ENCODE measurements at places on chromosomes 11 and 22.
A peak's percentile ranks its signal among the peaks of the same experiment; 100 is the strongest.

DNA sequence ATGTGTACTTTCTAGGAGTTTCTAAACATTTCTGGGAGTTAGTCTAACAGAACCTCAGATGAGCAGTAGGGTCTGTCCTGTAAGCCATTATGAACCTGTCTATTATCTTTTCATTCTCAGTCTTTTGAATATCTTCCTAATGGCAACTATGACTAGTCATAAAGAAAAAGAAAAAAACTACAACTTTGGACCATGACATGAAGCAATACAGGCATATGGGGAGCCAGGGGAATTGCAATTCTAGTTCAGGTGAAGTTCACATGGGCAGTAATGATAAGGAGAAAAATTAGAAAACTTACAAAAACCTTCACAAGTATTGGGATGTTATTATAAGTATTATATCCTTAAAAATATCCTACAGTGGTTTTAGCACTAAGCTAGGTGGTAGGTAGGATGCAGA, 649.0 kb upstream of the ANO5 start:
- DNase-seq = no peak

DNA sequence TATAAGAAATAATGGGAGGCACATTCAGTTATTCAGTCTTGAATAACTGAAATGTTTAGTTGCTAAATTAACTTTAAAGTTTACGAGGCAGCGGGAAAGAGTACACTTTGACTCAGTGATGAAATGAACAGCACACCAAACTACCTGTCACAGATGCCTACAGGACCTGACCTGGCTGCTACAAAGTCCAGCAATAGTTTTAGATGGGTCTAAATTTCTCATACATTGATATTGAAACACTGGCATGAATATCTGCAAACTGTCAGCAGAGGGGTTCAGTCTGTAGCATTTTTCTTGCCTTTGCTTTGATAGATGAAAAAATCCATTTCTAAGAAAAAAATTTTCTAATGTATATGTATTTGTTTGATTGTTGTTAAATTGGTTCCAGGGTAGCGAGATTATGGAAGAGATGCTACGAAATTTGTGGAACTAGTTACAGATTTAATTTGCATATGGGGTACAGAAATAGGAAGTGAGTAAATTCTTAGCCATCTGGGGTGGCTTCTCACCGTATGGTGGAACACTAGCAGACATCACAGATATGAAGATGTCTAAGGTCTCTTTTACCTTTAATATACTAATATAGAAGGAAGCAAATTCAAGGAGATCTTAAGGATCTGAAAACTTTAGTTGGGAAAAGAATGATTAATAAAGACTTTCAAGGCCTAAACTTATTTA, 20.8 kb upstream of the GAB2 start:
- DNase-seq = no peak

- DNase-seq = no peak
Measured at GRCh38 chr11:116472651-116473050, 300.1 kb downstream of the BUD13 start.

- no peak for DNase-seq
Measured at GRCh38 chr11:93772123-93772522, 12.0 kb upstream of the MED17 start.

DNA sequence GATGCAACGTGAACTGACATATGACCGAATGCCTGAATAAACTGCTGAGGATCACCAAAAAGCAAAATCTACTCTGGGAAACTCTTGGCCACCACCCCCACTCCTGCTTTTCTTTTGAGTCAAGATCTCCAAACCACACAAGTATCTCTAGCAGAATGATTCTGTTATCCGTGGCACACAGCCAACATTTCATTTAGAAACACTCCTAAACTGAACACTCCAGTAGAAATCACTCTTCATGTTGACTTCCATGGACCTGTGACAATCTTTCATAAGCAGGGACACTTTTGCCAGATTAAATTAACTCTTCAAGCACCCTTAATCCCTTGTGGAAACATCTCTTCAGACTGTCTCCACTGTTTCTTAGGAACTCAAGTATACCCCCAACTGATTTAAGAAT, 44.4 kb downstream of the VSIG10L2 start:
- no peak for DNase-seq

DNA sequence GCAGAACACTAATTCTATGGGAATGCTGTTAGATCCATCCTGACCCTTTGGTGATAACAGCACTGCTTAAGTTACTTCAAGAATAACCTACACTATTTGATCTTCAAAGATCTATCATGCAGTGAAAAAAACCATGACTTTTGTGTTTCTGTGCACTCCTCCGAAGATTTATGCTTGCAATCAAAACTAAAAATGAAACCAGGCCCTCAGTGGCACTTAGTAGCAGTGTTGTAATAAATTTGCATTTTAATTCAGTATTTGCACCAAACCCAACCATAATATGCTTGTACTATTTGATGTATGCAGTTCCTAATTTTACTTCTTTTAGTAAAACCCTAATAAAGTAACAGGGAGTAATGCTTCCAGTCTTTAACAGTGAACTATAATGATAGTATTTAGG, 130.7 kb downstream of the SOX6 start:
- DNase-seq = no peak

GRCh38 chr11:61688365-61689163, 8.4 kb downstream of the DAGLA start:
- DNase-seq = no peak

DNA sequence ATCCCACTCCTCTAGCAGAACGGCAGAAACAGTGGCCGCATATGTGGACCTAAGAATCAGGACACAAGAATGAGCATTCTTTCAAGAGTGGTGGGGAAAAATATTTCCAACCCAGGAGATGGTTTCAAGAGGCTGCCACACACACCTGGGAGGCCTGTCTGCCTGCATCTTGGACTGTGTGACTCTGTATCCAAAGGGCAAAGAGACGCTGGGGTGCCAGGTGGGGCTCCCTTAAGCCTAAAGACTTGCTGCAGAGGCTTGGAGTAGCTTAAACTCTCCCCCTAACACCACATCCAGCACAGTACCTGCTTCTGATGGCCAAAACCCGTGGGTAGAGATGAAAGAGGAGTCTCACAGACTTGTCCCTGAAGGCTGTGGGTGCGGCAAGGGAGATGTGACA, 3.5 kb downstream of the CXCR5 start:
- no peak for DNase-seq

- DNase-seq = no peak
Measured at GRCh38 chr22:46290121-46290842, 6.4 kb upstream of the GTSE1 start.

- no peak for DNase-seq
Measured at GRCh38 chr11:91773090-91773489, 451.5 kb upstream of the FAT3 start.

GRCh38 chr11:64372802-64373597, 14.0 kb downstream of the RPS6KA4 start:
- no peak for DNase-seq

DNA sequence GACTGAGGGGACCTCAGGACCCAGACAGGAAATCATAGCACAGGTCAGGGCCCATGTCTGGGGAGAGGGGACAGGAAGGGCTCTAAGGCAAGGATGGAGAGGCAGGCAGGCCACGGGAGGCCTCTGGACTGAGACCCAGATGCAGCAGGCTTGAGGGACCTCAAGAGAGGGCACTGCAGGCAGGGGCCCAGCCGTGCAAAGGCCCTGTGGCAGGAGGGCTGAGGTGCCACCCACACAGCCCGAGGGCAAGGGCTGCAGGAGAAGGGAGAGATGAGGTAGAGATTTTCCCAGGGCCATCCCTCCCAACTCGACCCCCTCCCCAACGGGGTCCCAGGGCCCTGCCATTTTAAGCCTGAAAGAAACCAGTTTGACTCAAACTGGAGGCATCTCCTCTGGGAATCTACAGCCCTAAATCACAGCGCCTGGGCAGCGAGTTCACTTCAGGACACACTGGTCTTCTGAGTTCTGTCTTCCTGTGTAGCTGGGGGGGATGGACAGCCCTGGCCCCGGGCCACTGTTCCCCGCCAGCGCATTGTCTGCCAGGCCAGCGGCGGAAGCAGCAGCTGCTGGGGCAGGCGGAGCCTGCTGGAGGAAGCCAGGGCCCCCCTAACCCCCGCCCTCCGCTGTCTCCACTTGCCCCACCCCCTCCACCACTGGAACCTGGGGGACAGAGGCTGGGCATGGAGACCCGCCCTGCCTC, 20.3 kb upstream of the WNT7B start:
- peak; percentile 69 for DNase-seq

DNA sequence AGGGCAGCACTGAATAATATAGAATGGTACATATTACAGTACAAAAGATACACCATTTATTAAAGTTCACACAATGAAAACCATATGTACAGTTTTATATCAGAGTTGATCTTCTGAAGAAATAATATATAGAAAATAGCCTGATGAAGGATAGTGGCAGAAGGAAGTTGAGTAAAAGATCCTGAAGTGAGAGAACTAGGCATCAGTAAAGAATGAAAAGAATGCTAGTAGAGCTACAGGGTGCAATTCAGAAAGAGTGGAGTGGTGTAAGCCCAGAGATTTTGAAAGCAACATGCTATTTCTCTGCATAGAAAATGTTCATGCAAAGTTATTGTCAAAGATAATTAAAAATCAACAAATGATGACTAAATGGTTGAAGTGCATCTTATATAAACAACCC, 1552.7 kb upstream of the TENM4 start:
- no peak for DNase-seq
